ENCODE measurements at places on chromosomes 5 and 9.
A peak's percentile ranks its signal among the peaks of the same experiment; 100 is the strongest.

DNA sequence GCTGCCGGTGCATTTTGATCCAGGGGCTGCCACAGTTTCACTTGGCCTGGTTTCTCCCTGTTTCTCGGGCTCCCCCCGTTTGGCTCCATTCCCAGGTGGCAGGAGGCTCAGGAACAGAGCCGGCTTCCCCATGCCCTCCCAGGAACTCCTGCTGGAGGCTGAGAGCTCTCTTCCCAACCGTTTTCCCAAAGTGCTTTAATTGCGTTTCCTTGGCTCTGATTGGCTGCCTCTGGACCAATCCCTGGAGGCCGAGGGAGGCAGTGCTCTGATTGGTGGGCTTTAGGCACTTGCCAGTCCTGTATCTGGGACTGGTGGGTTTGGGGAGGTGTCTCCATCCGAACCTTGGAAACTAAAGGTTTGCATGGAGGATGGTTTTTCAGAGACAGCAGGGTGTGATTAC, 4.9 kb downstream of the TSPAN17 start:
- DNase-seq, result no peak

GRCh38 chr9:13750061-13750460, 470.6 kb upstream of the MPDZ start:
- DNase-seq, result no peak

- DNase-seq, result no peak
Observed at GRCh38 chr5:155079698-155080097, 66.1 kb downstream of the KIF4B start.

- no peak for DNase-seq
Observed at GRCh38 chr5:166909040-166909439, 1382.4 kb upstream of the WWC1 start.

DNA sequence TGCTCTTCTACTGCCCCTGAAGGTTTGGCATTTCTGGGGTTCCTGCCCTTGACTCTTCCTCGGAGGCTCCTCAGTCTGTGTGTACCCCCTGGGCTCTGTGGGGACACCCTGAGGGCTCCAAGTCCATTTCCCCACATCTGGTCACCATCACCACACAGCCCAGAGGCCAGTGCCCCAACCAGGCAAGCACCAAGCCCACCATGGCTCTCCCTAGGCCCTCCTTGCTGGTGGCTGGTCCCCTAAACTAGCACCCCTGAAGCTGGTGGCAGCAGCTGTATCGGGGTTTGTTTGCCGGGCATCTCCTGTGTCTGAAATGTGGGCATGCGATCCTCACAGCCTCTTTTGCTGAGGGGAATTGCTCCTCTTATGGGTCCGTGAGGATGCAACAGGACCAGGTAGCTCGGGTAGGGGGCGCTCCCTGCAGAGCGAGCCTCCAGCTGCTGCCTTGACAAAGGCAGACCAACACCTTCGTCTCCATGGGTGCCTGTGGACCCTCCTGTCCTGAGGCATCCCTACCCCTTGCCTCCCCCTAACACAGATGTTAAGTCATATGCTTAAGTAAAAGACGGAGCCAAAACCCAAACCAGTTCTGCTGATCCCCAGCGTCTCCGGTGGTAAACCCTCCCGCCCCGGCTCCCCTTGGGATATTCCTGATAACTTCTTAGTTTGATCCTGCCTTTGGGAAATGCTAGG, 138.9 kb upstream of the IRX4 start:
- DNase-seq, result no peak

- DNase-seq, result no peak
Observed at GRCh38 chr5:136034492-136034891, 5.7 kb downstream of the TGFBI start.

- no peak for DNase-seq
Observed at GRCh38 chr9:5512658-5513452, 2.5 kb downstream of the PDCD1LG2 start.

- no peak for DNase-seq
Observed at GRCh38 chr9:90855208-90855902, 53.7 kb downstream of the SYK start.

DNA sequence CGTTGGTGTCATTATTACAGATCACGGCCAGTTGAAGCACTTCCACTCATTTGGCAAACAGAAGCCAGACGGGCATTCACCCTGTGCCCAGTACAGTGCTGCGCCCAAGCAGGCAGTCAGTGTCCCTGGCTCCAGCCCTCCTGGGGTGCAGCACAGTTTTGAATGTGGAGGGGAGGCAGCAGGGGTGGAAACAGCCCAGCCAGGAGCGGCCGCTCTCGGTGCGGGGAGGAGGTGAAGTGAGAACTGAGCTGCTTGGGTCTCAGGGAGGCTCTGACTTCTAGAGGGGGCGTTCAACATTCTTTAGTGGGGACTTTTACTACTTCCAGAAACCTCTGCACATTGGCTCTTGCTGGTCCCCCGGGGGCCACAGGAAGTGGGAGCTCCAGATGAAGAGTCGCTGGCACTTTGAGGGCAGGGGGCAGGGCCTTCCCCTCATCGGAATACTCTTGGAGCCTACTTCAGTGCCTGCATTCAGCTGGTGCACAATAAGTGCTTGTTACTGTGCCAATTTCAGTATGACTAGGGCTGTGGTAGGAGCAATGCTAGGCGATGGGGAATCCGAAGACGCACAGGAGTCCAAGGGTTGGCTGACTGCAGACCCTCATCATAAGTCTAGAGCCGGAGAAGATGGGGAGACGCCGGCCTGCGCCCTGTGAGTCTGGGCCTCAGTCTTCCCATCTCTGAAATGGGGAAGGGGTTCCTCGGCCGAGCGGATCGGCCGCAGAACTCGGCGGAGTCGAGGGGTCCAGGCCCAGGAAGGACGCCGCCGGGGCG, 492 bp upstream of the NEK6 start:
- no peak for DNase-seq

DNA sequence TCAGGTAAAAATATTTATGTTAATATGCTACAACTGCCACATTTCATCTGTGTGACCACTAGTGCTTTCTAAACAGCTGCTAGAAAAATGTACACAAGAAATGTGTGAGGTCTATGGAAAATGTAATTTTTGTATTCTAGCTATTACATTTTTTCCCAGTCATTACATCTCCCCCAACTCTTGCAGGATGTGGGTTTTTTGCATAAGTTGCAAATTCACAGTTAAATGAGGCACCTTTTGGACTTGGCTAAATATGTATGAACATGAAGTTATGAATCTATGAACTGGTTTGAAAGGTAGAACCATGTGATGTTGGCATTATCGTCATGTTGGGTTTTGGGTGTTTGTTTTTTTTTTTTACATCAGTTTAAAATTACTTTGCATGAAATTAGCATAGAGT, 590.4 kb upstream of the WWC1 start:
- DNase-seq, result no peak

DNA sequence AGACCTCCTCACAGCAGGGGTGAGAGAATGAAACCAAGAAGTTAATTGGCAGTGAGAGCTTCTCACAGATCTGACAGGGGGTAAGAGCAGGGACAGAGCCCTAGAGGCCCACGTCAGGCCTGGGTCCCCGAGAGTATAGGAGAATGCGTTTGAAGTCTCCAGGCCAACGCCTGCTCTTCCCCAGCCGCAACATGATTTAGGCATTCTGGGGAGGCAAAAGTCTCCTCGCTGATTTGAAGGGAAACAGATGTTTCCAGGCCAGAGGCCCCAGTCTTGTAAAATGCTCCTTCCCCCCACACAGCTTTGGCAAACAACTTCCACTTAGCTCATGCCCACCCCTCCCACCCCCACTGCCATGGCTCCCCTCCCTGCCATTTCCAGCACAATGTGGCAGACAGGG, 239.2 kb upstream of the TRIM32 start:
- DNase-seq, result no peak

GRCh38 chr5:107739661-107740060, 68.9 kb upstream of the EFNA5 start:
- no peak for DNase-seq

DNA sequence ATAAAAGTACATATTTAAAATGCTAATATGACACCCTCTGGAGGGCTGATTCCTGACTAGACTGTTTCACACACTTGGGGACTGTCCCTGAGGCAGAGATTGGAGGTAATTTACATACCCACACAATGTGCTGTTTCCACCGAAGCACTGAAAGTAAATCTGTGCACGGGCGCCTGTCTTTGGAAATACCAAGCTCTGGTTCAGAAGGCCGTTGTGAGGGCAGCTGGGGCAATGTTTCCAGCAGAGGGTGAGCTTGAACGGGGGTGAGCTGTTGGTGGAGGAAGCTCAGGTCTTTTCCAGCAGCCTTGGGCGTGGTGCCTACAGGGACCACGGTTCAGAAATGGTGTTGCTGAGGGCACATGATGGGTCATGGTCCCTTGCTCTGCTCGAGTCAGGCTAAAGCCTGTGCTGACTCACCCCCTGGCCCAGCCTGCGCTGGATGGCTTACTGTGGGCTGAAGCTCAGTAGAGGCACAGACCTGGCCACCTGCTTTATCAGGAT, 25.8 kb upstream of the HMCN2 start:
- peak; percentile 66 for DNase-seq

- DNase-seq, result no peak
Observed at GRCh38 chr9:130311408-130312140, 46.0 kb downstream of the HMCN2 start.

- no peak for DNase-seq
Observed at GRCh38 chr5:7074176-7074575, 321.8 kb upstream of the ADCY2 start.

DNA sequence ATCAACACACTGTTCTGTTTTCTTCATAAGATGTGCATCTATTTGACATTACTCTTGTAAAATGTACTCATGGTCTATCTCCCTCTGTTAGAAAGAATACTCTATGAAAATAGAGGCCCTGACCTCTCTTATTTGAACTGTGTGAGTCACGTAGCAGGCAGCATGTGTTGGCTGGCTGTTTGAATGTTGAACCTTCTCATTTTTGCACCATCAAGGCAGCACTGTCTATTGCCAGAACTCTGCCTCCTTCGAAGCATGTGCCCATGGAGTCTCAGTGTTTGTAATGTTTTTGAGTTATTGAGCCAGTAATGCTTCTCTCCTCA, 144.4 kb downstream of the ALDH1A1 start:
- DNase-seq, result no peak

DNA sequence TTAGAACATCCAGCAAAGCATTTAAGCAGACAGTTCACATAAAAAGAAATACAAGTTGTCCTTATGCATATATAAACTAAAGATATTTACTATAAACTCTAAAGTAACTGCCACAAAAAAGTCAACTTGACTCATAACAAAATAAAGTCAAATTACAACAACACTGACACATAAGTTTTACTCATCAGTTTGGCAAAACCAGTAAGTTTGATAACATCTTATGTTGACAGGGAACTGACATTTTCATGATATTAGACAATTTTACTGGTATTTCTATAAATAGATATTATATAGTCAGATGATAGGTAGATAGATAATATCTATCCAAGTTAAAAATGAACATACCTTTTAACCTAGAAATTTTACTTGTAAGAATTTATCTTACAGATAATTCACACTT, 9.9 kb upstream of the TSLP start:
- DNase-seq, result no peak

- DNase-seq, result peak; percentile 49
Observed at GRCh38 chr5:66553916-66554575, 42.1 kb upstream of the MAST4 start.

- DNase-seq, result no peak
Observed at GRCh38 chr9:91837981-91838731, 111.9 kb downstream of the ROR2 start.

- DNase-seq, result no peak
Observed at GRCh38 chr9:134726026-134726721, 84.6 kb downstream of the COL5A1 start.

GRCh38 chr5:145777445-145778063, 57.6 kb downstream of the PRELID2 start:
- no peak for DNase-seq

DNA sequence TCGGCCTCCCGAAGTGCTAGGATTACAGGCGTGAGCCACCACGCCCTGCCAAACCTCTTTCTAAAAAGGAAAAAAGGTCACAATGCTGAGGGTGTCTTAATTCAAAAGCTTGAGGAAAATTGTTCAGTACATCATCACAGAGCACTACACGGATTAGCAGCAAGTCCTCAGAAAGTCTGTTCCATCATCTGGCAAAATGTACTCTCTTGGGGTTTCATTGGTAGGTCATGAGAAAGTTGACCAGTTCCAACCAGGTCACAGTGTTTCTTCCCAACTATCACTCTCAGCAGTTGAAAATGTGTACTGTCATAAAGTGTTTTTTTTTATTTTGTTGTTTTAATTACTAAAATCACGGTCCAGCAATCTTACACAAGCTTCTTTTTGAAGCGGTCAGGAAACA, 299.6 kb downstream of the FBXL7 start:
- DNase-seq, result no peak

- no peak for DNase-seq
Observed at GRCh38 chr5:96111080-96111756, 149.6 kb upstream of the ELL2 start.

DNA sequence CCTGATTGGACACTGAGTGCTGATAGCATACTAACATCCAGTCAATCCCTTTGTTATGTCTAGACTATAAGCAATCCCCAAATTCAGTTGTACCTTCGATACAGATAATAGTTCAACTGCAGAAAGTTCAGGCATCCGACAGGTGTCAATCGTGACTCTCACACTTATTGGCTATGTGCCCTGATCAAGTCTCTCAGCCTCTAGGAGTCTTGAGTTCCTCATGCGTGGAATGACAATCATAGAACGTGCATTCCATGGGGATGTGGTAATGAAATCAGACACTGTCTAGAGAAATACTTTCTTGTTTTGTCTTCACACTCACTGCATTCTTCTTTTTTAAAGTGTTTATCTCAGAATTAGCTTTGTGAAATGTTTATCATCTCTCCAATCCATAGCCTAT, 4.8 kb downstream of the ANKRD34B start:
- no peak for DNase-seq

DNA sequence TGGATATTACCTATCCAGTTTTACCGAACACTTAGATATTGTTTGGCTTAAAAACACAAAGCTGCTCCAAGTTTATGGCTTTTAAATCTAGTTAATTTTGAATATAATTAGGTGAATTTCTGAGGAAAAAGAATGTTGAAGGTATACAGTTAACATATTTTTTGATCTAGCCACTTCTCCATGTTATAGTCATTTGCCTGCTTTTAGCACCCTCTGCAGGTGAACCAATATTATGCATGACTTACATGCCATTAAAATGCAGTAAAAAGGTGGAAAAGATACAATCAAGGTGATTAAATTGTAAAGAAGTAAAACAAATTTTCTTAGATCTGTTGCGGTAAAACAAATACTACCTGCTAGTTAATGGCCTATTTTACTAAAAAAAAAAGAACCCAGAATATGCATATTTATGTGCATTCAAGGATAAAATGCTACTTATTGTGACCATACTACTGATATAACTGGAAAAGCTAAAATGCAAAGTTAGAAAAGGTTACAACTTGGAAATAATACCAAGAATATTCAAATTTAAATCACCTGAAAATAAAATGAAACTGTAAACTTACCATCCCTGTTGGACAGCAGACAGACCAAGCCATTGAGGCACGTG, 132.1 kb downstream of the AP3B1 start:
- DNase-seq, result no peak
